ENCODE measurements at places on chromosomes 12 and 14.

DNA sequence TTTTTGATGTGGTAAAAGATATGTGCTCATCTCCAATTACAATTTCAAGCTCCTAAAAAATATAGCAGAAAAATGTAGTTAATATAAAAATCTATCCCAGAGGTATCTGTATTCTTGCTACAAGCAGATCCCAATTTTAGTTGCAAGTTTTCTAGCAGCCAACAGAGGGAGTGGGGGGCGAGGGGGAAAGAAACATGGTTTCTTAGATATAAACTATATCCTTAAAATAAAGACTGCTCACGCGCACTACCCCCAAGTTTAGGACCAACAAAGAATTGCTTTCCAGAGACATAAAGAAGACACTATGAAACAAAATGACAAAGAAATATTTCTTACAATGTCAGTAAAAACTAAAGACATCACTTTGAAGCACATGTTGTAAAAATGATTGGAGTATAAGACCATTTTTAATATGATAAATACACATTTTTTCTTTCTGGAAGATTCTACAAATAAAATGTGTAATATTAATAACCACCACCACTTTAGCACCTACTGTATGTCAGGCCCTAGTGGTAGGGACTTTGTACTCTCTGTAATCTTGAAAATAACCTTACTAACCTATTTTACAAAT is 5.4 kb downstream of the MAGOHB start:
- DNase-seq: no peak

DNA sequence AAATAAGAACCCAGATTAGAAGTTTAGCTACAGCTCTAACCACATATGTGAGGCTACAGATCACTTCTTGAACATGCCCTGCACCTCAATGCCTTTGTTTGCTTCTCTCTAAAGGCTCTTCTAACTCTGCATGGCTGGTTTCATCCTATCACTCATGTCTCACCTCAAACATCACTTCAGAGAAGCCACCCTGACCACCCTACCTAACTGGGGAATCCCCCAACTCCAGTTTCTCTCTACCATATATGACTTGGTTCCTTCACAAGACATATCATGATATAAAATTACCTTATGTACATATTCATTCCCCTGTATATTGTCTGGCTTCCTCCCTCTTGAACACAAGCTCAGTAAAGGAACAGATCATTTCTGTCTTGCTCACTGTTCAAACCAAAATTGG is 250.2 kb upstream of the GRIP1 start:
- no peak for DNase-seq

DNA sequence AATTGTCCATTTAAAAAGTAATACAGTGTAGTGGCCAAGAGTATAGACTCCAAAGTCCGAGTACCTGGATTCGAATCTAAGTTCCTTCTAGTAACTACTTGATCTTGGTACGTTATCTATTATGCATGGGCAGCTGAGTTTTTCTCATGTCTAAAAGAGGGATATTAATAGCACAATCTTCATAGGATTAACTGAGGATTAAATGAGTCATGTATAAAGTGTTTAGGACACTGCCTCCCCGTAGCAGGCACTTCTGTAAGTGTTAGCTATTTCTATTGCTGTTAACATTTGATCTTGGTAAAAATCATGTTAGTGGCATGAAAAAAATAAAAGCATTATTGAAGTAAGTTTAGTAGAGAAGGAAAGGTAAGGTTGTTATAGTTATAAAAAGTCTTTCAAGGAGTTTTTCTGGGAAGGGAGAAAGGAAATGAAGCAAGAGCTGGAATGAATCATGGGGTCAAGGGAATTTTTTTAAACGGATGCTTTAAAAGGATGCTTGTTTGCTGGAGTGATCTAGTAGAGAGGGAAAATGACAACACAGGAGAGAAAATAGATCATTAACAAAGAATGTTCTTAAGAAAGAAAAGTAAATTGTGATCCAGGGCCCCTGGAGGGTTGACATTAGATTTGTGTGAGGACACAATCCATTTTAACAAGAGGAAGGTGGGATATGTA is 502.2 kb upstream of the USP15 start:
- no peak for DNase-seq

GRCh38 chr14:29311983-29312382 is 545.4 kb downstream of the FOXG1 start:
- no peak for DNase-seq

- DNase-seq: no peak
Observed at GRCh38 chr12:125185311-125185739, 120.1 kb downstream of the AACS start.

DNA sequence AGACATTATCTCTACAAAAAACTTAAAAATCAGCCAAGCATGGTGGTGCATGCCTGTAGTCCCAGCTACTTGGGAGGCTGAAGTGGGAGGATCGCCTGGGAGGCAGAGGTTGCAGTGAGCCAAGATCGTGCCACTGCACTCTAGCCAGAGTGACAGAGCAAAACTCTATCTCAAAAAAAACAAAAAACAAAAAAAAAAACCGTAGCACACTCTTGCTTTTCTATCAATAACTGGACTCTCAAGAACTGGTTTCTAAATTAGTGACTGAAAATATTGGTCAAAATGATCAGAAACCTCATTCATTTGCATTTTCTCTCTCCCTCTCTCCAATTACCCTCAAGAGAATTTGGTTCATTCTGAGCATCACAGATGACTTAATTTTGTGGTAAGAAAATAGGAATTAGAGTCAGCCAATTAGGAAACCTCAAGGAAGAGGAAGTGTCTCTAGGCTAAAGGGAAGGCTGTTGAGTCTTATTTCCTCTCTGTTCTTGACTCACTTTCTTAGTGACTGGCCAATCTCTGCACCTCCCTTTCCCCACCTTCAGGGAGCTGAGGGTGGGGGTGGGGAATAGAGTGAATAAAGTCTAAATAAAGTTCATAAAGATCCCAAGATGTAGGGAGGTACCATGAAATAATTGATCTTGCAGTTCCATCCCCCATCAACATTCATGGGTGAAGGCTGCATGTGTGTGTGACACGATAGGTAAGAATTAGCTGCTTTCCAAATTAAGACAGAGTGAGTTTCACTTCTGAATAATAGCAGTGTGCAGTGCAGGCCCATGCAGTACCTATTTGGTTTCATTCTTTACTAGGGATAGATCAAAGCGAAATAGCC is 6.8 kb upstream of the PSMA6 start:
- DNase-seq: no peak

DNA sequence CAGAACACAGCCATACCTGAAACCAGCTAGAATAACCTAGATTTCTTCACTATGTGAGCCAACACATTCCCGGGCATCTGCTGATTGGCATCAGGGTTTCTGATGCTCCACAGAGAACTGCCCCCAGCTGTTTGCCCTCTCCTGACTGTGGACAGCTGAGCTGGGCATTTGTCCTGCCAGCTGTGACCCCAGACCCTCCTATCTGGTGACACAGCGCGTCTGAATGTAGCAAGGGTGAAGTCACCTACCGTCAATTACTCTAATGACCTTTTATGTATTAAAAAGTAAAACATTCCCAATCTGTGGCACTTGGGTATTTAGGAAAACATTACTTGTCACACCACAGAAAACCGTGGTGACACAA is 29.7 kb upstream of the SFSWAP start:
- no peak for DNase-seq

GRCh38 chr14:32950584-32950983 is 11.9 kb downstream of the NPAS3 start:
- DNase-seq: no peak

GRCh38 chr14:74217672-74218448 is 21.4 kb upstream of the VSX2 start:
- DNase-seq: peak; percentile 21

DNA sequence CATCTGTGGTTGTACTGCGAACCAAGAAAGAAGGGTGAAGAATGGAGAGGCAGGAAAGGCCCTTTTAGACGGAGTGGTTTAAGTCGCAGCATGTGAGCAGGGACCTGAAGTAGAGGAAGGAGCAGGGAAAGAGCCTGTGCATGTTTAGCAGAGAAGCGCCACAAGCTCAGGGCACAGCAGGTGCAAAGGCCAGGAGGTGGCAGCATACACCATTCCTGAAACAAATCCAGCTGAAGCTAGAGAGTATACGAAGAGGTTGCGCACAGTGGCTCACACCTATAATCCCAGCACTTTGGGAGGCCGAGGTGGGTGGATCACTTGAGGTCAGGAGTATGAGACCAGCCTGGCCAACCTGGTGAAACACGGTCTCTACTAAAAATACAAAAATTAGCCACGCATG is 49.9 kb downstream of the HELB start:
- no peak for DNase-seq

DNA sequence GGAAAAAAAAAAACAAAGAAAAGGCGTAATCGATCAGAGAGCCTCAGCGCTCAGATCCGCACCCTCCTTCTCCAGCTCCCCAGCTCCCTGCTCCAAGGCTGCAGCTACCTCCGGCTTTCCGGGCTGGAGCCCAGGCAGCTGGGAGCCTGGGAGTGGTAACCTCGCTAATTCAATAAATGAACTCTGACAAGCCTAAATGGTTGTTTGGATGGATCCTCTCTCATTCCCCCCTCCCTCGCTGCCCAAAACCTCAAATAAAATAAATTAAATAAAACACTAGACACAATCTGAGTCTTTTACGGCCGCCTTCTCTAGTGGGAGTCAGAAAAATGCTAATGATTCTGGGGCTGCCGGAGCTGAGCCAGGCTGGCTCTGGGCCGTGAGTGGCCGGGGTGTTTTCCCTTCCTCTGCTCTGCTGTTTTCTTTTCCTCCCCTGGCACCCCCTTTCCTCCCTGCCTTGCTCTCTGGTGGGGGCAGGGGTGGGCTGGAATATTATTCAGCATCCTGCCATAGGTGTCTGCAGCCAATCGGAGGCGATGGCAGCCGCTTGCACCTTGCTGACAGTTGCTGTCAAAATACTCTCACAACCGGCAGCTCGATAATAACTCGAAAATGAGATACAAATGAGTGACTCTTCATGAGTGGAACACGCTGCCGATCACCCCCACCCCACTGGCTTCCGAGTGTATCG is 76.1 kb downstream of the RBM19 start:
- no peak for DNase-seq

DNA sequence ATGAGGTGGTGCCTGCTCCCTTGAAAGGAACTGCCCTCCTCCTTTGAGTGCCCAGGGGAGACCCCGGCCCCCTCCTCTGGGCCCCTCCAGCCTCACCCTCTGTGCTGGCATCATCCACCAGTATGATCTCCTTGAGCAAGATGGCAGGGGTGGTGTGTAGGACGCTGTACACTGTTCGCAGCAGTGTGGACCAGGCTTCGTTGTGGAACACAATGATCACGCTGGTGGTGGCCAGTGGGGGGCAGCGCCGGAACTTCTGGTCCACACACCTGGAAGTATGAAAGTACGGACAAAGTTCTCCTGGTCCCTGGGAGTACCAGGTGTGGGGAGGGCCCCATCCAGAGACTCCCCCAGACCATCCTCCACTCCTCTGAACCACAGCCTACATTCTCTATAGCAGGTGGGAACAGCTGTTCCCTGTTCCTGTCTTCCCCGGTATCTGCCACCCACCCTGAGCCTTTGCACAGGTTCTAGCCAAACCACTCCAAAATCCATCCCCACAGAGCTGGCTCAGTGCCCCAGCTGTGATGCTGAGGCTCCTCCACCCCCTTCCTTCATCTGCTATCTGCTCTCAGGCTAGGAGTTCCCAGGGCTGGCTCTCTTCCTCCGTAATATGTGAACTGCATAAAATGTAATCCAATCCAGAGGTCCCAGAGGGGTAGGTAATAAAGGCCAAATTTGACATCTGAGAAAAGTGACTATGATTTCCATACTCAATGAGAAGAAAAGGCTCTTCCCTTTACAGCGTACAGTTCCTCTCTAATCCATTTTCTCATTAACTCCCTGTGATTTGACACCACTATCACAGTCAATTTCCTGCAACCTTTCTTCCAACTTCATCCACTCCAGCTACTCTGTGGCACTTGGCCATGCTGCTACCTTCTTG is 13.9 kb downstream of the GALNT6 start:
- DNase-seq: no peak

- DNase-seq: no peak
Observed at GRCh38 chr12:29582677-29583272, 85.3 kb upstream of the OVCH1 start.

- DNase-seq: no peak
Observed at GRCh38 chr12:22268406-22268805, 66.1 kb downstream of the ST8SIA1 start.

GRCh38 chr12:92191061-92191460 is 45.4 kb upstream of the BTG1 start:
- no peak for DNase-seq

DNA sequence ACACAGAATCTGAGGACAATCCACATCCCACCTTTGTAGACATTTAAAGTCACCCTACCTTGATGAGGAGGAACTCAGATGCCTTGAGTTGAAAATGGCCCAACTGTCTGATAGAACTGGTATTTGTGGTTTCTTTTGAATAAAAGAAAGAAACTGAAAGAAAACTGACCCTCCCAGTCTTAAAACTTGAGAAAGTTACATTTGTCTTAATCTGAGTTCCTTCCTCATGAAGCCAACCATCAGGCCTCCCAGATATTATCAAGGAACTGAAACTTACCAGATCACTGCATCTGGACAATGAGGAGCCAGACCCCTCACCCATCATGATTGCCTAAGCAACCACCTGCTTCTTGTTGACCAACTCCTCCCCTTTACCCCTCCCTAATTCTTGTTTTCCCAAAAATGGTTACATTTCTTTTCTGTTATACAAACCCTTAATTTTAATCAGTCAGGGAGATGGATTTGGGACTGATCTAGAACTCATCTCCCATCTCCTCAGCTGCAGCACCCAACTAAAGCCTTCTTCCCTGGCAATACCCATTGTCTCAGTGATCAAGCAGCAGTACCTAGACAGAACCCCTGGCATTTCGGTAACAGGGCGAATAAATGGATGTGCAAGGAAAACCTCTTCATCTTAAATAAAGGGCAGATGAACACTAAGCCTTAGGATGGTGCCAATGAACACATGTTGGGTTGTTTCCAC is 72.0 kb upstream of the RESF1 start:
- DNase-seq: no peak

- DNase-seq: no peak
Observed at GRCh38 chr12:47387994-47388393, 308.2 kb upstream of the AMIGO2 start.

- no peak for DNase-seq
Observed at GRCh38 chr12:3469711-3470110, 21.3 kb upstream of the PRMT8 start.

DNA sequence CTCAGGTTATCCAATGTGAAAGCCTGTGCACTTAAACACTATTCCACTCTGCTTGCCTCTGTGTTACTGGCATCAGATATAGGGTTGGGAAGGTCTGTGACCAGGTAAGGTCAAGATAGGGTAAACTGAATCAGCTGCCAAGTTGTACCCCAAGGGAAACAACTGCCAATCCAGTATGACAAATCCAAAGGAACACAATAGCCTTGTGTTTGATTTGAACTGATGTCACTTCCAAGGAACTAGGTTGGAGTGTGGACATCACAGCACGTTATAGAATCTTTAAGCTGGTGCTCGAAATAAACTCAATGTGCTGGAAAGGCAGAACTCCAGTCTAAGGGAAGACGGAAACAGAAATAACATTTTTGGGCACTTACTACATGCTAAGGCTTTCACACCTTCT is 223.4 kb upstream of the BTG1 start:
- no peak for DNase-seq

Data from NCI-H748 treated with DMSO at 0.1 percent for 48 hours (cell line).